ENCODE measurements at places on chromosomes 1 and 21.

- DNase-seq = no peak
Observed at GRCh38 chr1:31879981-31880608, 58.1 kb downstream of the PTP4A2 start.

DNA sequence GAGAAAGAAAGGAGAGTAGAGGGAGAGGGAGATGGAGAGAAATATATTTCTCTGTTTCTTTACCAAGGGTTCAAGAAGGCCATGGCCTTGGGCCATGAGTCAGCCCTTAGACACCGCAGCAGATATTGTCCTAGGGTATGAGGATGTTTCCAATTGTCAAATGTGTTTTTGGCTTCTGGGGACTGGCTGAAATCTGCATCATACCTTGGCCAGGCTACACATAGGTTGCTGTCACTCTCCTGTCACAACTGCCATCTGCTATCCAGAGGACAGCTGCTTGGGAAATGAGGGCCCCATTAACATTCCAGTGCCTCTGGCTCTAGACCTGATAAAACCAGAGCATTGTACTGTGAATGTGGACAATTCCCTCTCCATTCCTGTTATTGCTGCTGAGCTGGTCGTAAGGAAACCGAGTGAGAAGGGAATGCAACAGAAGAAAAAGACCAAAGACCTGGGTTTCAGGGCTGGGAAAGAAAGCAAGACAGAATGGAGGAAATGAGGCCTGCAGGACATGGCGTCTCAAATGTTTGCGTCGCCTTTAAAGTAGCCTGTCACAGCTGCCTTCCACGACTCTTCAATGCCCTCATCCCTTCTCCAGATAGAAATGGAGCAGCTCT is 8.8 kb upstream of the PIGC start:
- no peak for DNase-seq

GRCh38 chr1:111516005-111516535 is 12.6 kb upstream of the ADORA3 start:
- peak; percentile 65 for DNase-seq

GRCh38 chr1:162912061-162912667 is 51.2 kb upstream of the CCDC190 start:
- DNase-seq = no peak

- no peak for DNase-seq
Observed at GRCh38 chr1:165454091-165454610, 9.2 kb upstream of the RXRG start.

- peak; percentile 84 for DNase-seq
Observed at GRCh38 chr1:172356620-172357019, 63.9 kb upstream of the C1orf105 start.

GRCh38 chr1:182368903-182369302 is 22.7 kb downstream of the GLUL start:
- no peak for DNase-seq

DNA sequence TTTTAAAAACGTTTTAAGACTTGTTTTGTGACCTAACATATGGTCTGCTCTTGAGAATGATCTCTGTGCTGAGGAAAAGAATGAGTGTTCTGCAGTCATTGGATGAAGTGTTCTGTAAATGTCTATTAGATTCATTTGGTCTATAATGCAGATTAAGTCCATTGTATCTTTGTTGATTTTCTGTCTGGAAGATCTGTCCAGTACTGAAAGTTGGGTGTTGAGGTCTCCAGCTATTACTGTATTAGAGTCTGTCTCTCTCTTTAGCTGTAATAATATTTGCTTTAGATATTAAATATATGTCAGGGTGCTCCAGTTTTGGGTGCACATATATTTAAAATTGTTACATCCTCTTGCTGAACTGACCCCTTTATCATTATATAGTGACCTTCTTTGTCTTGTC is 43.2 kb downstream of the CELF3 start:
- no peak for DNase-seq

DNA sequence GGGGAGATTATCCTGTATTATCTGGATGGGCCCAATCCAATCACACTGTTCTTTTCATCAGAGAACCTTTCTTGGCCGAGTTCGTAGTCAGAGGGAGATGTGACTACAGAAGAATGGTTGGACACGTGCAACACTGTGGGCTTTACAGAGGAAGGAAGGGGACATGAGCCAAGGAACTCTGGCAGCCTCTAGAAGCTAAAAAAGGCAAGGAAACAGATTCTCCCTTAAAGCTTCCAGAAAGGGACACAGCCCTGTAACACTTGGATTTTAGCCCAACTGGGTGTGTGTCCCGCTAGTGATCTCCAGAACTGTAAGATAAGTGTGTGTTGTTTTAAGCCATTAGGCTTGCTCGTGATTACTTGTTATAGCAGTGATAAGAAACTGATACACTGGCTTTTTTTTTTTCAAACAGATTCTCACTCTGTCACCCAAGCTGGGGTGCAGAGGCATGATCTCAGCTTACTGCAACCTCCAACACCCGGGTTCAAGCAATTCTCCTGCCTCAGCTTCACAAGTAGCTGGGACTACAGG is 53.9 kb upstream of the FBXO28 start:
- no peak for DNase-seq

GRCh38 chr1:151809985-151810556 is 4.9 kb upstream of the LINGO4 start:
- no peak for DNase-seq

- DNase-seq = no peak
Observed at GRCh38 chr1:99218572-99218971, 45.7 kb upstream of the PLPPR4 start.

DNA sequence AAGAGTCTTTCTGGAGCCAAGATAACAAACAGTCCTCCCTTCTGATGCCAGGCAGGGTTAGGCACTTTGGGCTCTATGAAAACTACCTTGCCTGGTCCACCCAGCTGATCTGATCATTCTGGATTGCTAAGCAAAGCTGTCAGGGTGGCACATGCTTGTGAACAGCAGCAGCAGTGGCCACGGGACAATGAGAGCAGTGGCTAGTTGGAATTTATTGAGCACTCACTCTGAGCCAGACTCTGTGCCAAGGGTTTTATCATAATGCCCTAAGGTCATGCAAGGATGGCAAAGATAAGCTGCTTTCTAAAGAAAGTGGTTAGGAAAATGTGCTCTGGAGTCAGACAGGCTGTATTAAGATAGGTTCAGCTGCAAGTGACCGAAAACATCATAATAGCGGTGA is 390.4 kb upstream of the VAMP3 start:
- DNase-seq = peak; percentile 39

DNA sequence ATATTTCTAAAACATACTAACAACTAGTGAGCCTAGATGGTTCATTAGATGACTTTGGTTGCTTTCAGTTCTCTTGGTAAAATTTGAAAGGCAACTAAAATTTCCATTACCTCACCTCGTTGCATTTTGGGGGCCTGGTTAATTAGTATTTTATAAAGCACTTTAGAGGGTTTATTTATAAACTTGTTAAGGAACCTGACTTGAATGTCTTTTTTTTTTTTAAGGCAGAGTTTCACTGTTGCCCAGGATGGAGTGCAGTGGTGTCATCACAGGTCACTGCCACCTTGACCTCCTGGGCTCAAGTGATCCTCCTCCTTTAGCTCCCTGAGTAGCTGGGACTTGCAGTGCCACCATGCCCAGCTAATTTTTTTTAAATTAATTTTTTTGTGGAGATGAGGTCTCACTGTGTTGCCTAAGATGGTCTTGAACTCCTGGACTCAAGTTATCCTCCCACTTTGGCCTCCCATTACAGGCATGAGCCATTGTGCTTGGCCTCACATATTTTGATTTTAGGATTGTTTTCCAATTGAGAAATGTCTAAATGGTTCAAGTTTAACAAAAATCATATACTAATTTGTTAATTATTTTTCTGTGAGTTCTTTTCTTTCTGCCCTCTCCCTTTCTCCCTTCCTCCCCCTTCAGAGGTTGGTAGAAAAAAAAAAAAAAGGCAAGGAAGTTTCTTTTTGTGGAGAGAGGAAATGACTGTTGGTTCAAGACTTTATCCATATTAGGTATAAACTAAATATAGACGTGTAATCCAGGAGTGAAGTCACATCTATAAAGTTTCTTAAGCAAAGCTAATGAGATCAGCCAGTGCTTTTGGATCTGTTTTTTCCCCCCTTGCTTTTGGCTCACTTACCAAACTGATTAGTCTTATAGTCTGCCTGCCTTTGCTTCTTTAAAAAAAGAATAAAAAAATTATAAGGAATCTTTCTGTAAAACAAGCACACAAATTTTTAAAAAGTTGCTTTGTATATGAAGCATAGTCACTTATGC is 24.7 kb downstream of the CLIC4 start:
- peak; percentile 82 for DNase-seq

DNA sequence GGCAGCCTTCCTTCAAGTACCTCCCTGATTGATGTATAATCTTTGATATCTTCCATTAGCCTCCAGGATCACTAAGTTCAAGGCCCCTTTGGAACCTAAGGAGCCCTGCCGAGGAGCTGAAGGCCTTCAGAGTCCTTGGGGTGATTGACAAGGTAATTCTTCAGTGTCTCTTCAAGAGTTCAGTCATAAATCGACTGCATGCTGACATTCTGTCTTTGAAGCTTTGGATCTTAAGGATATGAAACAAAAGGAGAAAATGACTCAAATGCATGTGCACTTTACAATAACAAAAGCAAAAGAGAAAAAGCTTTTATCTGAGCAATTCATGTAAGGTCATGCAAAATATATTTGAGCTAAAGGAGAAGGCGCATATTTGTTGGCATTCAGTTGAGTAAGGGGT is 125.3 kb downstream of the RPS6KC1 start:
- DNase-seq = no peak

GRCh38 chr1:214632091-214632490 is 29.1 kb downstream of the CENPF start:
- no peak for DNase-seq

GRCh38 chr1:226679262-226679661 is 59.8 kb downstream of the ITPKB start:
- DNase-seq = no peak

DNA sequence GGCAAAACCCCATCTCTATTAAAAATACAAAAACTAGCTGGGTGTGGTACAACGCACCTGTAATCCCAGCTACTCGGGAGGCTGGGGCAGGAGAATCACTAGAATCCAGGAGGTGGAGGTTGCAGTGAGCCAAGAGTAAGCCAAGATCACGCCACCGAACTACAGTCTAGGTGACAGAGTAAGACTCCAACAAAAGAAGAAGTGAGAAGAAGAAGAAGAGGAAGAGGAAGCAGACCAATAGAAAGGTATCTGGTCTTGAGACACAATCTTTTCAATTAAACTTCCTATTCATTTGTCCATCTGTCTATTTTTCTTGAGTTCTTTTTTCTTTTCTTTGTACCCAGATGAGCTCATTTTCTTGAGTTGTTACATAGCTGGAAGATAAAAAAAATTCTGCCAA is 55.7 kb upstream of the ACADM start:
- no peak for DNase-seq

DNA sequence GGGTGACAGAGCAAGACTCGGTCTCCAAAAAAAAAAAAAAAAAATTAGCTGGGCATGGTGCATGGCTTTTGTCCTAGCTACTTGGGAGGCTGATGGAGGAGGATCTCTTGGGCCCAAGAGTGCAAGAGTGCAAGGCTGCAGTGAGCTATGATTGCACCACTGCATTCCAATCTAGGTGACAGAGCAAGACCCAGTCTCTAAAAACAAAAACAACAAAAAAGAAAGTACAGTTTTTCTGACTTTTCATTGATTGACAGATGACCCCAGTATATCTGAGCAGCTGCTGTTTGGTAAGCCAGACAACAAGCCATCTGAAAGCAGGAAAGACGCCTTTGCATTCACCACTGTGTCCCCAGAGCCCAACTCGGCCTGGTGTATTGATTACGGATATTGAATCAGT is 10.9 kb upstream of the DPT start:
- no peak for DNase-seq

GRCh38 chr1:188888386-188888785 is 1589.3 kb downstream of the BRINP3 start:
- peak; percentile 12 for DNase-seq

- DNase-seq = no peak
Observed at GRCh38 chr1:2165646-2166045, 28.9 kb downstream of the FAAP20 start.

DNA sequence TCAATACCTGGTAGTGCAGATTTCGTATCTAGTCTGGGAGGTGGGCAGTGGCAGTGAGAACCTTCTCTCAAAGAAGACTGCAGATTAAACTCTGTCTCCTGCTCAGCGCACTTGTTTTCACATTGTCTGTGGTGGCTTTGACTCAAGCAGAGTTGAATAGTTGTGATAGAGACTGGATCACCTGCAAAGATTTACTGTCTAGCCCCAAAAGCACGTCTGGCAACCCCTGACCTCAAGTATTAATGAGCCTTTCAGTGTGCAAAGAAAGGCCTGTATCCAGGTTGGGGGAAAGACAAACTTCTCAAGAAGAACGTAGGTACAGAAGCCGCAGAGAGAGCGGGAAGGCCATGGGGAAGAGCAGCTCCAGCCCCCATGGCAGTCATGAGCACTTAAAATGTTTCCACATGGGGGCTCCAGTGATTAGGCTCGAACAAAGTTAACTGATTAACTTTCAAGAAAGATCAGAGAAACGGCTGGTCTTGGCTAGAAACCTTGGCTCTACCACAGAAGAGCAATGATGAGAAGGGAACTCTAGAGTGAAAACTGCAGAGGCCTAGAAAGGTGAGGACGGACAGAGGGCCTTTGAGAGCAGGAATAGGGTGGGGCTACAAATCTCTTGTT is 15.2 kb downstream of the HENMT1 start:
- no peak for DNase-seq

GRCh38 chr1:84771895-84772294 is 81.6 kb upstream of the SSX2IP start:
- no peak for DNase-seq

DNA sequence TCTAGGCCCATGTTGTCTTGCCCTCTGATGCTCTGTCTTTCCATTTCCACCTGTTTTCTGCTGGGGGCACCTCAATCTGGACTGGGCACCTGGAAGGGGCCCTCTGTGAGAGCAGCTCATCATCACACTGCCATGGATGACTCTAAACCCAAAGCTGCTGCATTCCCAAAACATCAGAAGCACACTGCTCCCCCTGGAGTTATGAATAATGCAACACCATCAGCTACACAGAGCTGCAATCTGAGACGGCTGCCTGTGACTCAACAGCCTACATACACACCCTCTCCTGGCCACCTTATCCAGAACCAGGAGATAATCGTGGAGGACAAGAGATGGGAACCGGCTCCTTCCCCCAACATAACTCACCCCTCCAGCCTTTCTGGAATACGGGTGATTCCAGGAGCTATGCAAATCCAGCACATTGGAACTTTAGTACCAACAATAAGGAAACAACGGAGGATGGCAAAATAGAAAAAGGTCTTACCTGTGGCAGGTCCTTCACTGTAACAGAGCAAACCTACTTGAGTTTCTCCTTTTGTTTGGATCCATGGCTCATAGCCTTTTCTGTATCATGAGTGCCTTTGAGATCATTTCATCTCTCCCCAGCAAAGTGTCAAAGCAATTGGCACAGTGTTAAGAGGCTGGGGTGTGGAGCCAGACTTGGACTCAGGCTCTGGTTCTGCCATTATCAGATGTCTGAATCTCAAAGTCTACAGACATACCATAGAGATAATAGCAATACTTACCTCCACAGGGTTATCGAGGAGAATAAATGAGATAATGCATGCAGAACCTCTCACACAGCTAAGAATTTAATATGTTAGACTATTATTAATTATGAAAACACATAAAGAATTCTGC is 29.3 kb downstream of the AK2 start:
- peak; percentile 87 for DNase-seq

- no peak for DNase-seq
Observed at GRCh38 chr1:89930579-89930978, 64.3 kb upstream of the ZNF326 start.

Measured in Daoy (cell line).